Activated CD4-positive, alpha-beta T cell treated with anti-CD3 and anti-CD28 coated beads for 4 hours (primary cell): ENCODE measurements at places on chromosomes 3 and 15.

GRCh38 chr3:152291649-152292066 is 22.9 kb downstream of the MBNL1 start:
- no peak for DNase-seq

DNA sequence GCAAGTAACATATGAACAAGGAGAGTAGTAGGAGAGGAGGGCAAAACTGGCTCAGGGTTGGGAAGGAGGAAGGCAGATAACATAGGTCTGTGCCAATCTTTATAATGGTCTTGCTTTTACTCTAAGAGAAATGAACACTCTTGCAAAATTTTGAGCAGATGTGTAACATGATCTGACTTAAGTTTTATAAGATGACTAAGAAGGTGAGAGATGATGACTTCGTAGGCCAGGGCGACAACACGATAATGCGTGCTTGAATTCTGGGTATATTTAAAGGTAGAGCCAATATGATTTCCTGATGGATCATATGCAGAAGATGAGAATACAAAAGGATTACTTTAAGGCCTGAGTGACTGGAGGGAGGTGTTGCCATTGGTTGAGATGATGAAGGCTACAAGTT is 265.4 kb upstream of the KCNMB2 start:
- DNase-seq: no peak

GRCh38 chr15:62649793-62650420 is 392.6 kb upstream of the TPM1 start:
- no peak for DNase-seq

DNA sequence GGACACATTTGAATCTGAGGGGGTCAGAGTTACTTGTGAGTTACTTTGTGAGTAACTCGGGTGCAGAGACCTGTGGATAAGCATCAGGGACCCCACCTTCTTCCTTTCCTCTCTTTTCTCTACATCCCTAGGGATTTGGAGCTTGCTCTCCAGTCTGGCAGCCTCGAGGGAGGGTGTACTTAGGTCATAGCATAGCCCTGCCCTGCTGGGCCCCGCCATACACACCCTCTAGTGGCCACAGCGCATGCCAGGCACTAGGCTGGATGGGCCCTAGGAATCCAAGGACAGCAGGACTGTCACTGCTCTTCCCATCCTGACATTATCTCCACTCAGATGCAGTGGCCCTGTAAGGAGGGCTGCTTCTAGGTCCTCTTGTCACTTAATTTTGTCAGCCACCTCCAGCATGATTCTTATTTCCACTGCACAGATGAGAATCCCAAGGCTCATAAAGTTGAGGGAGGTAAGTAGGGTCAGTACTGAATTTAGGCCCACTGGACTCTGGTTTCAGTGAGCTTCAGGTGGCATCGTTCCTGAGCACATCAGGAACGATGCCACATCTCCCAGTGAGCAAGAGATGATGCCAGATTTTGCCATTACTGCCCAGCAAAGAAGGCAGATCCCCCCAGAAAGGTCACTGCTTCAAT is 3.6 kb upstream of the SMAD6 start:
- DNase-seq: no peak

DNA sequence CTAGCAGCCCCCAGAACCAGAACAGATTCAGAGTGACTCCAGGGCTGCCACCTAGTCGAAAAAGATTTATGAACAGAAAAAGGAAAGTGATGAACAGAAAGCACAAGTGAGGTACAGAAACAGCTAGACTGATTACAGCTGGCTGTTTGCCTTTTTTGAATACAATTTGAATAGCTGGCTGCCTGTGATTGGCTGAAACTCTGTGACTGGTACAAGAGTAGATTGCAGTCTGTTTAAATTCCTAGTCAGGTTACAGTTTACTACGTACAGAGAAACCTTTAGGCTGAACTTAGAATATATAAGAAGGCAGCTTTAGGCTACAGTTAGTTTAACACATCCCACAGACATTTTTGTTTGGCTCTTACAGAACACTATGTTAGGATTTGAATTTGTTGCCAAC is 10.0 kb downstream of the CCDC13 start:
- DNase-seq: no peak
